ENCODE measurements at places on chromosomes 2 and 18. TPM values are rescaled to one million over a fixed set of nuclear protein-coding genes. Genes with fewer than 3 reads are reported as not detected.

GRCh38 chr2:234304950-234305349, 191.9 kb downstream of the ARL4C start:
- no peaks in the 10 kb centered on the region for H3K27me3 ChIP-seq
- no peaks in the 10 kb centered on the region for H3K4me1 ChIP-seq
- H3K4me3 ChIP-seq: no peak overlapping the region
- no peak overlapping the region for H3K27ac ChIP-seq
- DNase-seq: no peak

GRCh38 chr2:232779465-232779864, 3.1 kb upstream of the KCNJ13 start:
- no peaks in the 10 kb centered on the region for H3K36me3 ChIP-seq
- no peak overlapping the region for H3K4me3 ChIP-seq
- no peaks in the 10 kb centered on the region for H3K4me1 ChIP-seq
- H3K27ac ChIP-seq: no peak overlapping the region
- H3K27me3 ChIP-seq: no peaks in the 10 kb centered on the region

- no peaks in the 10 kb centered on the region for H3K4me1 ChIP-seq
- peak overlapping the region; percentile 97 for H3K27ac ChIP-seq
- peak; percentile 40 for DNase-seq
- no peaks in the 10 kb centered on the region for H3K27me3 ChIP-seq
These were observed 80.6 kb downstream of the GFPT1 start for GRCh38 chr2:69306393-69306821.

- H3K36me3 ChIP-seq: no peaks in the 10 kb centered on the region
- no peak overlapping the region for H3K27ac ChIP-seq
- H3K4me3 ChIP-seq: no peak overlapping the region
- H3K4me1 ChIP-seq: no peaks in the 10 kb centered on the region
These were observed 2.2 kb downstream of the HMSD start for GRCh38 chr18:63951302-63951705.

ADD2 gene
- 0.51 TPM for total RNA-seq

GRCh38 chr2:7913974-7914373, 767.9 kb upstream of the ID2 start:
- DNase-seq: no peak
- no peaks in the 10 kb centered on the region for H3K27me3 ChIP-seq
- no peak overlapping the region for H3K27ac ChIP-seq
- H3K4me1 ChIP-seq: no peaks in the 10 kb centered on the region
- no peak overlapping the region for H3K4me3 ChIP-seq

DNA sequence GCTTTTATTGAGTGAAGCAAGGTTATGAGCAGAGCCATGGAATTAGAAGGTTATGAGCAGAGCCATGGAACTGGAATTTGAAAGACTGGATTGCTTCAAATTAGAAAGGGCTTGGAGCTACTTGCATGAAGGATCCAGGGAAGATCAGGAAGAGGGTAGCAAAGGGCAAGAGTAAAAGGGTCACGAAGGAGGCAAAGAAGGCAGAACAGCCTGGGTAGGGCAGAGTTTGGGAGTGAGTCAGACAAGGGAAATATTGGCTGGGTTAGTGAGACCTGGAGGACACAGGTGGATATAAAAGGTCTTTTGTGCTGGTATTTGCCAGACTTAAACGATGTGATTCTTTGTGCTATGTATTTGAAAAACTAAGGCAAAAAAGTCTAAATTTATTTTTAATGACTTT, 65.0 kb downstream of the SEMA4F start:
- H3K4me1 ChIP-seq: no peaks in the 10 kb centered on the region
- H3K36me3 ChIP-seq: no peaks in the 10 kb centered on the region
- no peak overlapping the region for H3K27ac ChIP-seq
- H3K4me3 ChIP-seq: no peak overlapping the region
- no peaks in the 10 kb centered on the region for H3K27me3 ChIP-seq
- no peak for DNase-seq

- no peaks in the 10 kb centered on the region for H3K27me3 ChIP-seq
- H3K4me1 ChIP-seq: no peaks in the 10 kb centered on the region
- no peak overlapping the region for H3K4me3 ChIP-seq
- H3K36me3 ChIP-seq: no peaks in the 10 kb centered on the region
- no peak for DNase-seq
These were observed 12.7 kb downstream of the INPP1 start for GRCh38 chr2:190355968-190356644.

DNA sequence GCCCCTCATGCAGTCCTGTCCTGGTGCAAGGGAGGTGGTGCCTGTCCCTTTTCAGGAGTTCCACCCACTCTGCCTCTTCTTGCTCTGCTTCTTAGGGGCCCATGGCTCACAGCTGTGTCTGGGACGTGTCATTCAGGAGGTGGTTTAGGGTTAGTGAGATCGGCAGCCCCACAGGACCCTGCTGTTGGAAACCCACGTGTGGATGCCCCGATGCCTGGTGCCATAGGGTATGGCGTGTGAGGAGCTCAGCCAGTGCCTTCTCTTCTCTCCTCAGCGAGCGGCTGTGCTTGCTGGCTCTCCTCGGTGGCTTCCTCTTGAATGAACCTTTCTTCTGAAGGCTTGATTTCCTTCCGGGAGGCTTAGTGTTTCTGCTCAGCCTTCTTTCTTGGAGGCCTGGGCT, 55.2 kb downstream of the LDLRAD4 start:
- peaks cover 3% of the 10 kb centered on the region for H3K4me1 ChIP-seq
- no peaks in the 10 kb centered on the region for H3K27me3 ChIP-seq
- no peak for DNase-seq

- H3K36me3 ChIP-seq: no peaks in the 10 kb centered on the region
- no peak overlapping the region for H3K27ac ChIP-seq
- H3K4me1 ChIP-seq: no peaks in the 10 kb centered on the region
- no peaks in the 10 kb centered on the region for H3K27me3 ChIP-seq
- no peak for DNase-seq
These were observed 46.5 kb upstream of the EPG5 start for GRCh38 chr18:46013484-46014189.

PDCD1 gene
- total RNA-seq: 0.21 TPM

- H3K36me3 ChIP-seq: no peaks in the 10 kb centered on the region
- peak; percentile 67 for DNase-seq
- peak overlapping the region; percentile 31 for H3K27ac ChIP-seq
- H3K4me3 ChIP-seq: no peak overlapping the region
These were observed 323.2 kb downstream of the OSR1 start for GRCh38 chr2:19035238-19035637.

DNA sequence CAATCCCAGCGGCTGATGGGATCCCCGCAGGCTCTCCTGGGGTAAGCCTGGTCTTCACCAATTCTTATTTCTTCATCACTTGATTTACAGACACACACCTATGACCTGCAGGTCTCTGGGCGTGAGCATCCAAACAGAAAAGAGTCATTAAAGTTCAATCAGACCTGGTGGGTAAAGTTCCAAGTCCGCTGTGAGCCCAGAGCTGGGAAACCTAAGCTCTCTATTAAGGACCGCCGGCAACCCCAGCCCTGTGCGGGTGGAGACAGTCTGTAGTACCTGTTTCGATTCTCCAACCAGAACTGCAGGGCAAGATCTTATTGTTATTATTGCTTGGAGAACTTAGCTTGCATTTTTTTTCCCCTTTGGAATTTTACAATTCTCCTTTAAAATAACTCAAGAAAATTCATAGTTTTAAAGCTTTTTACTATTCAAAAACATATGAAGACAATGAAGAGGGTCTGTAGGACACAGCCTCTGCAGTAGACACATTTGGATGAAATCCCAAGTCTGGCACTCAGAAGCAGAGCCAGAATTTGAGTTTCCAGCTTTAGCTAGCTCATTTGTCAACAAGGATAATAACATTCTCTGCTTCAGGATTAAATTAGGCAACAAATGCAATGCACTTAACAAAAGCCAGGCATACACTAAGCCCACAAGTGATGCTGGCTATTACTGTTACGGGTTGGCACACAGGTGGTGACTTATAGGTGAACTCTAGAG, 376.4 kb downstream of the INSIG2 start:
- no peak for DNase-seq
- no peaks in the 10 kb centered on the region for H3K36me3 ChIP-seq
- no peaks in the 10 kb centered on the region for H3K4me1 ChIP-seq
- no peaks in the 10 kb centered on the region for H3K27me3 ChIP-seq
- H3K27ac ChIP-seq: no peak overlapping the region

DNA sequence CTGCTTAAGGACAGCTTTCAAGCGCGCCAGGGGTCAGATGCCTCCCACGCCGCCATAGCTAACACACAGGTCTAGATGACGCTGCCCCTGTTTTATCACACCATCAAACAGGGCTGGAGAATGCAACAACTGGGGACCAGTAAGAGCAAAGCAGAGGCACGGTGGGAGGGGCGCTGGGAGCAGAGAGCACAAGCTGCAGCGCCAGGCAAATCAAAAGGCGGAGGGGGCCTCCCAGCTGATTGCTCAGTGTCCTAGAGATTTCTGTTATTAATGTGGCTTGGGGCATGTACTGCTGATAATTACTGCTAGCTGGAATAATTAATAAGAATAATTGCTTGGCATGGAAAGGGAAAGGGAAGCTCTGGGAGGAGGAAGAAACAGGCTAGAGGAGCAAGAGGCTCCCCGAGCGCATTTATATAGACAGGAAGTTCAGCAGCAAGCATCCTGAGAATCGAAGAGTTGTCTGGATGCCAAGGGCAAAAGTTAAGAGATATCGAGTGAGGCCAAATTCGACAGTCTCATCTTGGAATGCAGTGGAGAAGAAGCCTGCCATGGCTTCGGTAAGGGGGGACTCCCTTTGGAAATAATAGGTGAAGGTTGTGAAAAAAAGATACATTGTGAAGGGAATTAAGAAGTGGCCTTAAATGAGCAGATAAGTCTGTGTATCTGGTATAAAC, 104.5 kb upstream of the ZNF521 start:
- no peaks in the 10 kb centered on the region for H3K36me3 ChIP-seq
- no peaks in the 10 kb centered on the region for H3K27me3 ChIP-seq
- H3K27ac ChIP-seq: no peak overlapping the region
- no peak for DNase-seq

GRCh38 chr2:19676770-19677169, 225.0 kb downstream of the TTC32 start:
- no peak overlapping the region for H3K4me3 ChIP-seq
- no peak overlapping the region for H3K27ac ChIP-seq
- DNase-seq: no peak
- no peaks in the 10 kb centered on the region for H3K36me3 ChIP-seq

- no peaks in the 10 kb centered on the region for H3K4me1 ChIP-seq
- H3K27me3 ChIP-seq: no peaks in the 10 kb centered on the region
- no peak overlapping the region for H3K4me3 ChIP-seq
- no peak overlapping the region for H3K27ac ChIP-seq
- no peaks in the 10 kb centered on the region for H3K36me3 ChIP-seq
These were observed 22.4 kb downstream of the MAL start for GRCh38 chr2:95047629-95048510.

DNA sequence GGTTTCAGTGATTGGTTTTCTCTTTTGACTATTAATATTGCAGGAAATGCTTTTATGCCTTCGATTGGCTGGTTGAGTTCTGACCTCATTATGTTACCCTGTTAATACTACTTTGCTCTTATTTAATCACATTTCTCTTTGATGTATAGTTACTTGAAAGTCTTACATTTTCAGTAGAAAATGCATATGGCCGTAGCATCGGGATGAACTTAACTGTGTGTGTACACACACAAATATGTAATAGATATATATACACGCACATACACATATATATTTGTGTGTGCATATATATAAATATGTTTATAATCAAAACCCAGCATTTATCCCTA, 1.6 kb downstream of the EPC2 start:
- no peaks in the 10 kb centered on the region for H3K4me1 ChIP-seq
- H3K27ac ChIP-seq: peak overlapping the region; percentile 99
- no peaks in the 10 kb centered on the region for H3K27me3 ChIP-seq

GRCh38 chr2:204923957-204924356, 378.7 kb downstream of the PARD3B start:
- H3K36me3 ChIP-seq: no peaks in the 10 kb centered on the region
- DNase-seq: no peak
- no peak overlapping the region for H3K4me3 ChIP-seq

GRCh38 chr2:196481324-196481697, 158.2 kb upstream of the CCDC150 start:
- DNase-seq: no peak
- no peaks in the 10 kb centered on the region for H3K36me3 ChIP-seq
- H3K27me3 ChIP-seq: no peaks in the 10 kb centered on the region
- no peaks in the 10 kb centered on the region for H3K4me1 ChIP-seq
- no peak overlapping the region for H3K27ac ChIP-seq

- no peak overlapping the region for H3K4me3 ChIP-seq
- no peak overlapping the region for H3K27ac ChIP-seq
- DNase-seq: no peak
- H3K4me1 ChIP-seq: no peaks in the 10 kb centered on the region
- no peaks in the 10 kb centered on the region for H3K27me3 ChIP-seq
These were observed 612.8 kb downstream of the RNF144A start for GRCh38 chr2:7530001-7530400.

UPP2 gene
- not detected for total RNA-seq

- H3K27ac ChIP-seq: no peak overlapping the region
- H3K27me3 ChIP-seq: no peaks in the 10 kb centered on the region
- H3K4me3 ChIP-seq: no peak overlapping the region
- DNase-seq: peak; percentile 69
These were observed 49.5 kb downstream of the PTPRM start for GRCh38 chr18:7616661-7617060.

DNA sequence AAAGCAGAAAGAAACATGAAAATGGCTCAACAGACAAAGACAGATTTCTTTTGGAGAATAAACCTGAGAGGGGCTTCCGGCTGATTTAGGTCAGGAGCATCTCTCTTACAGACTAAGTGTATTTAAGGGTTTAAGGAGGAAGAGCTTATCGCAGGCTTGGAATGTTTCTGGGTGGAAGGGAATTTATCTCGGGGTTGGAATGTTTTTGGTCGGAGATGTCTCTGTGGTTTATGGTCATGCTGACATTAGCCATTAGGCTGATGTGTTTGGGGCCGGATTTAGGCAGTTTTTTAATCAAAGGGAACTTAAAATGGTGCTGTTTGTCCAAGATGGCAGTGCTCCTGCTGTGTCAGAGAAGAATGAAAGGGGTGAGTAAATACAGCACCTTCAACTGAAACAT, 14.4 kb upstream of the PSMA8 start:
- H3K36me3 ChIP-seq: no peaks in the 10 kb centered on the region
- no peaks in the 10 kb centered on the region for H3K4me1 ChIP-seq
- DNase-seq: no peak
- H3K27me3 ChIP-seq: no peaks in the 10 kb centered on the region
- no peak overlapping the region for H3K4me3 ChIP-seq

DNA sequence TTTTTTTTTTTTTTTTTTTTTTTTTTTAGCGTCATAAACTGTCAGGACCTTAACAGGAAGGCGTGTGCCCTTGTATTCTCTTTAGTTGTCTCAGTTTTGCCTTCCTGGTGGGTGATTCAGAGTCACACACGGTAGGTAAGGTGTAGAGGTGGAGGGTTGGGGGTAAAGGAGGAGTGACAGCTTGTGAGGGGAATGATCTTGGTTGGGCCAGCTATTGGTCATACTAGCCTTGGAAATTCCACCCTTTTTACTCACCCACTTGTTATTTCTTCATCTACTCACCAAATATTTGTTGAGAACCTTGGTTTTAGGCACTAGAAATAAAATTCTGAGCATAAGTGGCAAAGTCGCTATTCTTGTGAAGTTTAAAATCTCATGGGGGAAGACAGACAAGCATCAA, 22.2 kb downstream of the SMIM21 start:
- H3K27ac ChIP-seq: no peak overlapping the region
- H3K4me1 ChIP-seq: no peaks in the 10 kb centered on the region
- H3K36me3 ChIP-seq: no peaks in the 10 kb centered on the region
- no peak for DNase-seq
- no peak overlapping the region for H3K4me3 ChIP-seq

RBFA gene
- total RNA-seq: 18.2 TPM

- H3K4me3 ChIP-seq: no peak overlapping the region
- no peak for DNase-seq
- H3K4me1 ChIP-seq: no peaks in the 10 kb centered on the region
- H3K36me3 ChIP-seq: no peaks in the 10 kb centered on the region
- no peaks in the 10 kb centered on the region for H3K27me3 ChIP-seq
These were observed 207.0 kb downstream of the HNMT start for GRCh38 chr2:138171244-138171643.

Measured in uterus (tissue), 4 donors.